ENCODE measurements at places on chromosomes 6 and 20.

DNA sequence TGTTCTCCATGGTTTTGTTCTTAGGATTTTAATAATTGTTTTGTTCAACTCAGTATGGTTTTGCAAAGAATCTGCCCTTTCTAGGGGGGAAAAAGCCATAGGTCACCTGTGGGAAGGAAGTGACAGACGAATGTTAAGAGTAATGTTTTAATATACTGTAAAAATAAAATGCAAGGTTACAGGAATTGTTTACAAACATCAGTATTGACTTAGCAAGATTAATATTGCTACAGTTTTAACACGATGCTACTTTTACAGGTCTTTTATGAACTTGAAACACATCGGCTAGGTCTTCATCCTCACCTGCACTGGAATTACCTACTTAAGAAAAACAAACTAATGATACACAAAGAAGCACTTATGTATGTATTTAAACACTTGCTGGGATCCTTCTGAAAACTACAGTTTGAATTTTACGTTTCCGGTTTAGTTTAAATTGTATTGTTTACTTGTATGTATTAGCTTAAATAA is 1.7 kb upstream of the NKX2-4 start:
- DNase-seq: no peak

- DNase-seq: no peak
Observed at GRCh38 chr6:97053643-97054411, 129.3 kb downstream of the KLHL32 start.

DNA sequence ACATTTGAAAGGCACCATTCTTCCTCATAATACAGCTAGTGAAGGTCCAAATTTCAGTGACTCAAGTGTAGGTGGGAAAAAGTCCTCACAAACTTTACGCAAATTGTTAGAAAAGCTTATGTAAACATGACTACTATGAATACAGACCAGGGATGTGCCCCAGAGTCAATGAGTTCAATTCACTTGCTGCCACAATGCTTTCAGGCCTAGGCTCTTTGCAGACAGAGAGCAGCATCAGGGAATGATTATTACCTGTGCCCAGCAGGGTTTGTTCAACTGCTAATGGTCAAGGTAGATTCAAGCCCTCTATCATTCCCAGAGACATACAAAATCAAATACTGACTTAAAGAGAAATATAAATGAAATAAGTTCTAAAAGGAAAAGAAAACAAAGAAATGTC is 84.0 kb downstream of the LAMA2 start:
- DNase-seq: no peak

DNA sequence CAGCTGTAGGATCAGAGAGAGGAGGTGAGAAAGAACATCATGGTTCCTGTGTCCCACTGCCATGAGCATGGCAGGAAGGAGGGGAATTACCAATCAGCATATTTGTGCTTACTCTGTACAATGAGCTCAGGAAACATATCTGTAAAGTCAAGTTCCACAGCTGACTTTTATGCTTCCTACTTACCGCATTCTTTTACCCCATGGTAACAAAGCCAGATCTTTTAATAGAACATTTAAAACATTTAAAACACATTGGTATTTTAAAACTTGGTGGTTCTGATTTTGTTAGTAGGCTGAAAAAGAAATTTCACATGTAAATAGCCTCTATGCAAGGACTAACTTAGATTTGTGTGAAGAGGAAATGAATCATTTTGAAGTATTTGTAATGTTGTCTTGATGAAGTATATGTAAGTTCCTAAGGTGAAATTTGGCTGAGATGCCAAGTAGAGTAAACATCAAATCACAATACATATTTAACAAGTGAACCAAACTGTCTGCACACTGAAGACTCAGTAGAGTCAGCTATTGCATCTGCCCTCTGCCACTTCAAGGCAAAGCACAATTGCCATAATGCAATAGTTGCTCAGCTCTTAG is 114.7 kb downstream of the GJA10 start:
- peak; percentile 81 for DNase-seq

GRCh38 chr6:157831424-157832249 is 8.6 kb downstream of the SNX9 start:
- DNase-seq: no peak

DNA sequence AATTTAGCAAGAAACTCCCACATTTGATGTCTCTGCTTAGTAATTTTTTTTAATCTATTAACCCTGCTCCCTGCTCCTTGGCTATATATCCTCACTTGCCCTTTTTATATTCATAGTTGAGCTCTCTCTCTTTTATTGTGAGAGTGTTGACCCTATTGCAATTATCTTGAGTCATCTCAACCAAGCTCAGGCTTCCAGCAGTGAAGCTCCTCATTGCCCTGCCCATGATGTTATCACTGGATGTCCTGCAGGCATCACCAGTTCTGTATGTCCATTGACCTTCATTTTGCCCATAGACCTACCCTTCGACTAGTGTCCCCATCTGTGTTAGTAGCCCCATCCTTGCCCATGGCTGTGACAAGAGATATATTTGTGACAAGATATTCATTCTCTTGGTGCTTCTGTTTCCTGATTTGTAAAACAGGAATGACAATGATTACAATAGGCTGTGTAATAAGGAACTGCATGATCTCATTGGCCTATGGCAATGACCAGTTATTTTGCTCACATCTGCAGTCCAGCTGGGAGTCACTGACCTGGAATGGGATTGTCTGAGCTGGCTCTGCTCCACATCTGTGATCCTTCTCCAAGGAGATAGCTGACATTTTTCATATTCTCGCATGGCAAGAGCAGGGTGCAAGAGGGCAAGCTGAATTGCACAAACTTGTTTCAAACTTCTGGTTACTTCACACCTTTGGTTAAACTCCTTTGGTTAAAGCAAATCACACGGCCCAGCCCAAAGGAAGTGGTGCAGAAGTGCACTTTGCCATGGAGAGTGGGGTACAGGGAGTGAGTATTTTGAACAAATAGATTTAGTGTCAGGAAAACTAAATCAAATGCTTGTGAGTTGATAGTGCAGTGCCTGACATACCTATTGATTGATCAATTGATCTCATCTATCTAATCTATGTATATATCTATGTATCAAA is 47.7 kb upstream of the CST5 start:
- no peak for DNase-seq

DNA sequence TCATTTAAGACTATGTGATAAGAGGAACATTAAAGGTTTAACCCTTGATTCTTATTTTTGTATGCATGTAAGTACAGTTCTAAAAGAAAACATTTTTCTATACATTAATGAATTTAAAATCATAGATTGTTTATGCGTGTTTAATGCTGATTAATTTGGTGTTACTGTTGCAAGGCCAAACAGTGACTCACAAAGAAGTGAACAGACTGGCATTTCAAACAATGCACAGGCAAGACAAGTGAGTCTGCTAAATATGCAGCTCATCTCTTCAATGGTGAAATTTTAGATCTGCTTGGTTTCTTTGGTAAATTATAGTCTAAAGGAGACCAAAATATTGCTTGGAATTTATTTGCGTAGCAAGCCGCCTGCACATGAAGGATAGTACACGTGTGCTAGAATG is 417.4 kb upstream of the SOX4 start:
- DNase-seq: no peak

DNA sequence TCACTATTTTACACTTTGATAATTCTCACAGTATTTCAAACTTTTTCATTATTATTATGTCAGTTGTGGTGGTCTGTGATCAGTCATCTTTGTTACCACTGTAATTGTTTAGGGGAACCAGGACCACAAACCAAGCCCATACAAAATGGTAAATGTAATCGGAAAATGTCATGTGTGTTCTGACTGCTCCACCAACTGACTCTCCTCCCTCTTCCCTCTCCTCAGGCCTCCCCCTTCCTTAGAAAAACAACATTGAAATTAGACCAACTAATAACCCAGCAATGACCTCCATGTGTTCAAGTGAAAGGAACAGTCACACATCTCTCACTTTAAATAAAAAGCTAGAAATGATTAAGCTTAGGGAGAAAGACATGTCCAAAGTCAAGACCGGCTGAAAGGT is 63.8 kb downstream of the GMDS start:
- DNase-seq: no peak

DNA sequence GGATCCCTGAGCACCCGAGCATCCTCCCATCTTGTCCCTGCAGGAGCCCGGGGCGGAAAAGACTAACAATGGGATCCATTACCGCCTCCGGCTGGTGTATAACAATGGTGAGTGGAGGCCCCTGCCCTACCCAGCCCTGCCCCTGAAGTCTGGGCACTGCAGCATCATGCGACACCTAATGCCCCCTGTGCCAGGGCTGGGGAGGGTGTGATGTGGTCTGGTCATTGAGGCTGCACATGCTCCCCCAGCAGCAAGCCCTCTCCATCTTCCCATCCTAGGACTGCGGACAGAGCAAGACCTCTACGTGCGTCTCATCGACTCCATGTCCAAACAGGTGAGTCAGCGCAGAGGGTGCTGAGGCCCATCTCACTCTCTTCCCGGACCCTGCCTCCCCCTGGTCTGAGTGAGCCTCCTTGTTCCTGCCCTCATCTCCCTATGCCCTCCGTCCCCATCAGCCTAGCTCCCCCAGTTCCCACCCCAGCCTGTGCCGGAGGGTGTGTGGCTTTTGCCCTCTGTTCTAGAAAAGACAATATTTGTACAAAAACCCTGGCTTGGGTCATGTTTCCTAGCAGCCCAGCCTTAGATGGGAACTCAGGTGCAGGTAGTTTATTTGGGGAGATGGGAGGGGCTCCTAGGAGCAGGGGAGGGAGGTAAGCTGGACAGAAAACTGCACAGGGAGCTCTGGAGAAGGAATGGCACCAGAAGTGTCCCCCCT is 13.5 kb downstream of the EBF4 start:
- no peak for DNase-seq

- peak; percentile 66 for DNase-seq
Observed at GRCh38 chr6:129251669-129252376, 368.9 kb downstream of the LAMA2 start.

DNA sequence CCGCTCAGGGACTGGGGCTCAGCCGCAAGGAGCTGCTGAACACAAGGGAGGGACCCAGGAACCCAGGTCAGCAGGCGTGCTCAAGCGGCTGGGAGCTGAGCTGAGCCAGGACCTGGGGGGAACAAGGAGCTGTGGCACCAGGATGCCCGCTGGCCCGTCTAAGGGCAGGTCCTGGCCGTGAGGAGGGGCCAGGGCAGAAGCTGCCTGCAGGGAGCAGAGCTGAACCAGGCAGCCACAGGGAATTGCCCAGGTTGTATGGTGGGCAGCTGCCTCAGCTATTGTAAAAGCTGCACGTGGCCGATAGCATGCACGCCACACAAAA is 133.3 kb downstream of the AGPAT4 start:
- no peak for DNase-seq

DNA sequence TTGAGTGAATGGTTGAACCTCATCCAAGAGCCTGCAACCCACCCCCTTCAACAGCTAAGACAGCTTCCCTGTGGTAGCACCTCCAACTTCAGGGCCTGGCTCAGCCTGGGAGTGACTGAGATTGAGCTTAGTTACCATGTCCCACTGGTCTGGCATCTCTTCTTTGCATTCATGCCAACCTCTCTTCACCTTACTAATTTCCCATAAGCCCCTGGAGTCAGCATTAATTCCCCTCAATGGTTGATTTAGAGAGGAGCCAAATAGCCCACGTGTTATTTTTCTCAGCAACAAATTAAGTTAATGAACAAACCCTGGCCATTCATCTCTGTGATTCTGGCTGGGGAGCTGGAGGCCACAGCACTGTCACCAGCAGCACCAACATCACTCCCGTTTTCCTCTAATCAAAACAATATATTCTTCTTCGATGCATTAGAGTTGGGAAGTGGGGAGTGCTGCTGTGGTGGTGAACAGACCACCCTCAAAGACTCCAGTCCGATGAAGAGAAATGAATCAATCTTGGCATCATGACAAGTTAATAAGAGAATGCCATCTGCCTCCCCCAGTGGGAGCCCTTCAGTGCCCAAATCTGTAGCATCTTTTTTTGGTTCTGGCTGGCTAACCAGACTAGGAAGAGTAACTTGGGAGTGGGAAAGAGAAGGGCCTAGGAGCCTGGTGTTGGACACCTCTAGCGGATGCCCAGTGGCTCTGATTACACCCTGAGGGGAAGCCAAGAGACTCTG is 316.9 kb upstream of the RNF24 start:
- no peak for DNase-seq

GRCh38 chr6:38632490-38632889 is 7.2 kb downstream of the BTBD9 start:
- DNase-seq: no peak

- no peak for DNase-seq
Observed at GRCh38 chr6:146355521-146356100, 188.0 kb upstream of the RAB32 start.

- no peak for DNase-seq
Observed at GRCh38 chr20:51837436-51837835, 35.1 kb upstream of the SALL4 start.

GRCh38 chr6:96478695-96479094 is 42.9 kb upstream of the UFL1 start:
- DNase-seq: no peak

DNA sequence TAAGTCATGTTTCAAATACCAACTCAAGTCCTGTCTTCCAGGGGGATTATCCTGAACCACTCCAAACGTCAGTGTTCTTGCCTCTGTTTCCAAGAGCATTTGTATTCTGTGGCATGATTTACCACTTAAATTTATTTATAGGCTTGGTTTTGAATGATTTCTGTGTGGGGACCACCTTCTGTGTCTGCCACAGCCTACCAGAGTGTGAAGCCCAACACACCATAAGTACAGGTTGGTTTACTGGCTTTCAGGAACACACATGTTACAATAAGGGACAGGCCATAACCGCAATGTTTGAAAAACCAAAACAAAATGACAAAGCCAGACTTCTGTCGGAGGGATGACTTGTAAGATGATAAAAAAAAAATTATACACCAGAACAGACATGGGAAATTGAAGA is 56.5 kb upstream of the MAP3K7 start:
- DNase-seq: peak; percentile 41

DNA sequence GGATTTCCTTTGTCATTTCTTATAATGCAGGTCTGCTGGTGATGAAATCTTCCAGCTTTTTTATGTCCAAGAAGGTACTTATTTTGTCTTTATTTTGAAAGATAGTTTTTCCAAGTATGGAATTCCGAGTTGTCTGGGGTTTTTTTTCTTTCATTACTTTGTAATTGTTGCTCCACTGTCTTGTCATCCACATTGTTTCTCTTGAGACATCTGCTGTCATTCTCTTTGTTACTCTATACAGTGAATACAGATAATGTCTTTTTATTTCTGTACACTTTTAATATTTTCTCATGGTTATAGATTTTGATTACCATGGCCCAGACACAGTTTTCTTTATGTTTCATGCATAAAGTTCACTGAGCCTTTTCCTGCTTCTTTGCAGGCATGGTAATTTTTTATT is 133.1 kb downstream of the SYCP2 start:
- no peak for DNase-seq

DNA sequence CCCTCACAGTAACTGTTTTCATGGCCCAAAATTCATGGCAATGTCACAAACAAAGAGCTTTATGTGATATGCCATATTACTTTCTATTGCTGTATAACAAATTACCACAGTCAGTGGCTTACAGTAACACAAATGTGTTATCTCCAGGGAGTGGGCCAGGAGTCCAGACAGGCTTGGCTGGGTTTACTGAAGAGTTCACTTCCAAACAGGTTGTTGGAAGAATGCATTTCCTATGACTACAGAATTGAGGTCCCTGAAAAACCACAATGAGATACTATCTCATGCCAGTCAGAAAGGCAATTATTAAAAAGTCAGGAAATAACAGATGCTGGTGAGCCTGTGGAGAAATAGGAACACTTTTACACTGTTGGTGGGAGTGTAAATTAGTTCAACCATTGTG is 431.9 kb downstream of the PKHD1 start:
- no peak for DNase-seq

GRCh38 chr20:47172579-47172978 is 183.9 kb downstream of the ZMYND8 start:
- DNase-seq: no peak
